ENCODE measurements at places on chromosomes 3 and 15. TPM values are rescaled to one million over a fixed set of nuclear protein-coding genes. Genes with fewer than 3 reads are reported as not detected.

- no peak for DNase-seq
Observed at GRCh38 chr3:160876643-160877042, 120.6 kb downstream of the PPM1L start.

- DNase-seq: no peak
Observed at GRCh38 chr3:31096661-31097395, 202.4 kb upstream of the GADL1 start.

DNA sequence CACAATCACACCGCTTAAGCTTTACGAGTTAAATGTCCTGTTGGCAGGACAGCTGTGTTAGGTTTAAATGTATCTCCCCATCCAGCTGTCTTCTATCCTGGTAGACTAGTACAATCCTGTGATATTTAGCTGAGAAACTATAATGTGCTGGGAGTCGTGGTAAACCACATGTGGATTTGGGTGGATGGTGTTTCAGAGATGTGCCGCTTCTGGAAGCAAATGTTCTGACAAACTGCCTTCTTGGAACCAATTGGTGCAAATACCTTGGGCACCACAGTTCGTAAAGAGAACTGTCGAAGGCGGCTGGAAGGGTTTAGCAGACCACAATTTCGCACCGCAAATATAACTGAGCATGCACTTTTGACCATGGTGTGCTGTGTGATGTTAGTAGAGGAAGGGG is 15.0 kb downstream of the SCG5 start:
- DNase-seq: no peak

KLHL6 gene
- total RNA-seq: 5.7 TPM

FOXB1 gene
- not detected for total RNA-seq

SPATA12 gene
- not detected for total RNA-seq

SMAD3 gene
- 71.9 TPM for total RNA-seq

CEMIP gene
- total RNA-seq: 5.9 TPM

All from mesenteric fat pad (tissue), 1 donor.